ENCODE measurements at places on chromosomes 7 and 10.

GRCh38 chr7:135178364-135178763 lies 7.9 kb upstream of the CYREN start:
- DNase-seq, result no peak

GRCh38 chr7:371779-372545 lies 82.0 kb downstream of the FOXL3 start:
- no peak for DNase-seq

GRCh38 chr7:142668495-142668894 lies 80.8 kb upstream of the PRSS1 start:
- DNase-seq, result no peak

GRCh38 chr10:98655492-98655891 lies 208.8 kb upstream of the HPS1 start:
- DNase-seq, result no peak

DNA sequence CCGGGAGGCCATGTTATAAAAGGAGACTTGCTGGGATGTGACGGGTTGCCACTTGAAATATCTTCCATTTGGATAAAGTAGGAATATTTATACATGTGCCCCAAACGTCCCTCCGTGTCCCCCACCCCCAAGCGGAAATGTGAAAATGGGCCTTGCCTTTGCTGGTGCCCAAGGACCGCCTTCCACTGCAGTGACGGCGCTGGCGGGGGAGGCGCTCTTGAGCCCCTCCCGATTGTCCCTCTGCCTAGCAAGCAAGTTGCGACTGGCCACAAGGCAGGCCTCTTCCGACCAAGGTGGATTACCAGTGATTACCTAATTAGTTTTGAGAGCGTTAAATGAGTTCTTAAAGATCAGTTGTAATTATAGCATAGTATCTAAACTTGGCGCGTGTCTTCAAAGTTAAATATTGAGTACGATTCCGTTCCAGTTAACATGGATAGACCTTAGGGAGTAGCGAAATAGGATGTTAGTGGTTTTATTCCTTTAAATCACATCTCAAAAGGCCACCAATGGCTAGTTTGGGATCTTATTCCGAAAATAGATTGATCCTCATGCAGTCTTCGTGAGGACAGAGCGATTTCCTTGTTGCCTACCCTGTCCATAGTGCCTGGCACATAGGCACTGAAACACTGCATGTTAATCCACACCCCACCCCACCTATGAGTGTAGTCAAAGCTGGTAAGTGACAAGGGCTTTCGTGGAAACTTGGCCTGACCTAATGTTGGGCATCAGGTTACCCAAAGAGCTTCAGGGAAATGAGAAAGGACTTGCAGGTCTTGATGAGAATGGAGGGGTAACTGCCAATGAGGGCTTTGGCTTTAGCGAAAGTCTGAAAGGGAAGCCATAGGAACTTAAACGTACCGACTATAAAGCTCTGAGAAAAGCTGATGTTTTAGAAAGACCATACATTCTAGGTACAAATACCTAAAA lies 1.1 kb downstream of the PPIA start:
- DNase-seq, result peak; percentile 89

GRCh38 chr7:28581351-28581750 lies 169.0 kb downstream of the CREB5 start:
- DNase-seq, result no peak
